Mesenchymal stem cell (in vitro differentiated cells and primary cell): ENCODE measurements at places on chromosomes 12 and 14.

DNA sequence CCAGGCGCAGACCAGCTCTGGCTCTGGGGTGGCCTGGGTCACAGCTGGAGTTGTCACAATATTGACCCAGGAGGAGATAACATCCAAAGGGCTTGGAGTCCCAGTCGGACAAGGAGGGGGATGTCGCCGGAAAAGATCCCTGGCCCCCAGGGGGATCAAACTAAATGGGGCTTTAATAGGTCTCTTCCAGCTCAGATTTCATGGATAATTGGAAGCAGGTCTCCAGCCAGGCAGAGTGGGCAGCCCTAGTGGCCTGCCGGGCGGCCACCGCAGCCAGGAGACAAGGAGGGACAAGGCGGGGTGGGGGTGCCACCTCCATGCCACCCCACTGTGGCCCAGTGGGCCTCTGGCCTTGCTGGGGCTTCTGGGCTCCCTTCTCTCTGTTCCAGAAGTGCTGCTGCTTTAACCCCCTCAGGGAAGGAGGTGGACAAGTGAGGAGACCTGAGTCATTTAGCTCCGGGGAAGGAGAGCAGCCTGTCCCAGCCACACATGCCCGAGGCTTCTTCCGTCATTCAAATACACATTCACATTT lies 23.1 kb upstream of the PGF start:
- peak; percentile 45 for DNase-seq

- peak; percentile 43 for DNase-seq
Measured at GRCh38 chr12:130764073-130764472, 48.0 kb upstream of the RIMBP2 start.

DNA sequence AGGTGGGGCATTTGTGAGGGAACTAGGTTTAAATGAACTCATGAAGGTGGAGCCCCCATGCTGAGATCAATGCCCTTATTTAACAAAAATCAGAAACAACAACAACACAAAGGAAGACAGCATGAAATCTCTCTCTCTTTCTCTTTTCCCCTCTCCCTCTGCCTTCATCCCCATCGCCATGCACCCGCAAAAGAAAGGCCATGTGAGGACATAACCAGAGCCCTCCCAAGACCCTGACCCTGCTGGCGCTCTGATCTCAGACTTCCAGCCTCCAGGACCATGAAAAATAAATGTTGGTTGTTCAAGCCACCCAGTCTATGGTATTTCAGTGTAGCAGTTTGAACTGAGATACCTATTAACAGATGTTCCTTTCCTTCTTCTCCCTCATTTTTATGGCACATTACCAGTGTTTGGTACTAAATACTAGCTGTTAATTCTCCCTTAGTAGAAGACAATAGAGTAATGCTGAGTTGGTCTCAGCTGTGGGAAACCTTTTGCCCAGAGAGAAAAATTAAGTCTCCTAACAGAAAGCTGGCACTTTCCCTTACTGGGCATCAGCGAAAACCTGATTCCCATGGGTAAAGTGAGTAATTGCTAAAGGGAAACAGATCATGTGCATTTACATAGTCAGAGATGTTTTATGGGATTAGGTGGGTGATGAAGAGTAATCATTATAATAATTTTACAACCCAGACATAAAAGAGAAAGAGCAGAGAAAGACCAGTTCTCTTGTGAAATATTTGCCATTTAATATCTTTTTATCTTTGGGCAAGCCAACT lies 264.0 kb upstream of the PLEKHG7 start:
- no peak for DNase-seq

DNA sequence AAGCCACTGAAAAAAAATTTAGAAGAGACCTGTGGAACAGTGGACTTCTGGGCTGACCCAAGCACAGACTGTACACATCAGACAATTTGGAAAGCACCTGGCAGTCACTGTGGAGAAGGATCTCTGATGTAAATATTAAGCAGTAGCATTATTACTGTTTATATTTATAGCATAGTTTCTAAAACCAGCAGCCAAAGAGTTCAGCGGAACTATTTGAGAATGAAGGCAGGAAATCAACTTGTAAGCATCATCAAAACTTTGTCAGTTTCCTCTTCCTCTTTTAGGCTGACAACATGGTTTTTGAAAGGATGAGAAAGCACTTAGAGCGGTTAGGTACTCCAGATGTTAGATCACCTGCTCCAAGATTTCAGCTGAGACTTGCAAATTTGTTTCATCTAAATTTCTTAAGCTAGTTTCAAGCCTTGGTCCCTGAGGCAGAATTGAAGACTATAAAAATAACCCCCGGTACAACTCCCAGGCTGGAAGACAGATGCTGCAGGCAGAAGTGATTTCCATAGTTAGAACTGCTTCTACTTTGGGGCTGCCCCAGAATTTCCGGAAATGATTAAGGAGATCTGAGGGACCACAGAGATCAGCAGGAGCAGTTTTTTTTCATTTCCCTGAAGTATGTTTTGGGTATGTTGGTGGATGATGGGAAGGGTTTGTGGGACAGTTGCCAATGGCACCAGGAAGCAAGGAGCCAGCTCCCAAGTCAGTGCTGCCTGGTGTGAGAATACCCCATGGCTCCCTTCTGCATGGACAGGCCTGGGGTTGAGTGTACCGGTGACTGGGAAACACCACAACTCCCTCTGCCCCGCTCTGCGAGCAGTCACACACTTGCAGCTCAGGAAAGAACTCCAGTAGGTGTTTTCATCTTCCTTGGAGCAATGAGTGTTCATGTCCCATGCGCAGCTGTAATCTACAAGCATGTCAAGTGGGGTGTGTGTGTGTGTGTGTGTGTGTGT lies 354.5 kb downstream of the NUAK1 start:
- DNase-seq: no peak

DNA sequence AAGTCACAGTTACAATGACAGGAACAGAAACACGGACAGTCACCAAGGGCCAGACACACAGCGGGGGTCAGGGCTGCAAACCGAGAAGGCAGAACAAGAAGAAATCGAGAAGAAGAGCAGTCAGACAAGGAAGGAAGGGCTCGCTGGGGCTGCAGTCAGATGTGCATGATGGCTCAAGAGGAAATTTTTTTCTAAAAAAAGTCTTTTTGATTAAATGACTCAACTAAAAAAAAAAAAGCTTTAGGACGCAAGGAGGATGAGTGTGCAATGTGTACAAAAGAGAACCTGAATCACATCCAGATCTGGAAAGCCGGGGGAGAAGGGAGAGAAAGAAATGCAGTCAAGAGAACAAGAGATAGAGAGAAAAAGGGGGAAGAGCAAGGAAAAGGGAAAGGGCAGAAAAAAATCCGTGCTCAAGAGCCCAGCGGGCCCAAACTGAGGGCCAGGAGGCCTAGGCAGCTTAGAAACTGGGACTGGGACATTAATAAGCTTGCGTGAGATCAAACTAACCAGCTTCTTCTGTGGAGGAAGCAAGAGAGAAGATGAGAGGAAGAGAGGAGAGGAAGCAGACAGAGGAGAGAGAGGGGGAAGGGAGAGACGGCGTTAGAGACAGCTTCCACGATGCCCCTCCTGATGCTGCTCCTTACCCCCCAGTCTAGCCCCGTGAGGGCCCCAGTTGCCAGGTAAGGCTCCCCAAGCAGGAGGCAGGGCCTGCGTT lies 6.7 kb downstream of the IFFO1 start:
- peak; percentile 73 for DNase-seq

GRCh38 chr14:58739674-58740073 lies 101.9 kb downstream of the DACT1 start:
- no peak for DNase-seq

DNA sequence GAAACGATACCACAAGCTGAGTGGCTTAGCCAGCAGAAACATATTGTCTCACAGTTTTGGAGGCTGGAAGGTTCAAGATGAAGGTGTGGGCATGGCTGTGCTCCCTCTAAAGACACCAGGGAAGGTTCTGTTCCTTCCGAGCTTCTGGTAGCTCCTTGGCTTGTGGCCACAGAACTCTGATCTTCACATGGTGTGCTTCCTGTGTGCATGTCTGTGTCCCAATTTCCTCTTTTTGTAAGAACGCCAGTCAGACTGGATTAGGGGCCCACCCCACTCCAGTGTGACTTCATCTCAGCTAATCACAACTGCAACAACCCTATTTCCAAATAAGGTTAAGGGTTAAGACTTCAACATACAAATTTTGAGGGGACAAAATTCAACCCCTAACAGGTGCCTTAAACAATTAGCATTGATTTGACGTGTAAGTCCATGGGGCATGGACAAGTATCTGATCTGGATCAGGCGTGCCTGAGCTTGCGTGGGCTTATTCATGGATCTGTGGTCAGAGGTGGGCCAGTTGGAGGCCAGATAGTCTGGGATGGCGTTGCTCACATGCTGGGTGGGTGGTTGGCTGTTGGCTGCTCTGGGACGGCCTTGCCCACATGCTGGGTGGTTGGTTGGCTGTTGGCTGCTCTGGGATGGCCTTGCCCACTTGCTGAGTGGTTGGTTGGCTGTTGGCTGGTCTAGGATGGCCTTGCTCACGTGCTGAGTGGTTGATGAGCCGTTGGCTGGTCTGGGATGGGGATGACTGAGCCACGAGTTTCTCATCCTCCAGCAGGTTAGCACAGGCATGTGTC lies 88.5 kb downstream of the LGMN start:
- no peak for DNase-seq

- DNase-seq: peak; percentile 91
Measured at GRCh38 chr14:69716478-69717187, 50.3 kb upstream of the SRSF5 start.

GRCh38 chr12:116498471-116498870 lies 60.7 kb upstream of the MAP1LC3B2 start:
- DNase-seq: no peak

DNA sequence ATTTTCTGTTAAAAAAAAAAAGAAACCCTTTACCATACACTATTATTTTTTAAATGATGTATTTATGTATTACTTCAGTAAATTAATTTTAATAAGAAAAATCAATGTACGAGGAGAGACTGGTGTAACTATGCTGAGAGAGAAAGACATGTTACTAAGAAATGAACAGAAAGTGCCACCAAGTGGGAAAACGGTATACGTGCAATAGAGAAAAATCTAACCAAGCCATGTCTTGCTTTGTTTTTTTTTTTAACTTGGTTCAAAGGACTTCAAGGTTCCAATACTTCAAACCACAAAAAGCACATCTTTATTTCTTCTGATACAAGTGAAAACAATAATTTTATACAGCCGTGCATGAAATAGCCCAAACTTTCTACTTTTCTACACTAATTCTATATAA lies 22.9 kb downstream of the NDUFA12 start:
- peak; percentile 48 for DNase-seq

- DNase-seq: no peak
Measured at GRCh38 chr12:49489154-49489553, 49.7 kb upstream of the KCNH3 start.

GRCh38 chr14:103116636-103117035 lies 6.6 kb upstream of the TNFAIP2 start:
- DNase-seq: no peak

DNA sequence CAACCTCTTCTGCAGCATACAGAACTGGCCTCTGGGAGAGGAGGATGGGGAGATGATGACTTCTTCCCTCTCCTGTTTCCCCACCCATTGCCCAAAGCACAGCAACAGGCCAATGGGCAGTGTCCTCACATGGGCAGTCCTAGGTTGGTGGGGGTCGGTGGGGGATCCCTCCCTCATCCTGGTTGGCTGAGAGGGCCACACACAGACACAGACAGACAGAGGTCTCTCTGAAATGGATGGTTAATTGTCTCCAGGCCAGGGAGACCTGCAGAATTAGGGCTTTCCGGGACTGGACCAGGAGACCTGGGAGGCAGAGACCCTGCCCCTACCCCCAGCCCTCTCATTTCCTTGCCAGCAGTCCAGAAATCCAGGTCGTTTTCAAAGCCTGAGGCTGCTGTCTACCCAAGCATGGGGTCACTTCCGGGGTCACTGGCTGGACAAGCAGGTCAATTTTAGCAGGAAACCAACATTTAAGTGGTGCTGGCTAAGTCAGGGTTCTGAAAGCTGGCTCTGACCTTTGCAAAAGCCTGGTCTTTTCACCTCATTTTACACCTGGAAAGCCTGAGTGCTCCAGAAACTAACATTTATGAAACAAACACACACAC lies 48.6 kb upstream of the TBX3 start:
- DNase-seq: no peak

GRCh38 chr14:61701946-61702345 lies 6.6 kb downstream of the HIF1A start:
- DNase-seq: no peak

DNA sequence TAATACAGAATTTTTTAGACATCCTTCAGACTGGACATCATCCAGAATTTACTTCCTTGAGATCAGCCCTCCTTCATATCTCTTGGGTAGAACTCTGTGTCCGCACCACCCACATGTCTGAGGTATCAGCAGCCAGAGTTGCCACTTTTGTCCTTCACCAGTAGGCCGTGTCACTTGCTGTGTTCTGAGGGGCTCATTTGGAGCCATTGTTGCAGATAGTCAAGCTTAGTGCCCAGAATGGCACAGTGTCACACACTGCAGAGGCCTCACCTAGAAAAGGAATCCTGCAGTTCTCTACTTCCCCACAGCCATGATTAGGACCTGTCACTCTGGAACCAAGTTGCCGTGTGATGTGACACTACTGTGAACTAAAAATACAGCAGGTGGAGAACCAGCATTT lies 36.9 kb upstream of the KCNK13 start:
- no peak for DNase-seq

GRCh38 chr12:106814714-106815113 lies 40.2 kb downstream of the RIC8B start:
- peak; percentile 55 for DNase-seq

DNA sequence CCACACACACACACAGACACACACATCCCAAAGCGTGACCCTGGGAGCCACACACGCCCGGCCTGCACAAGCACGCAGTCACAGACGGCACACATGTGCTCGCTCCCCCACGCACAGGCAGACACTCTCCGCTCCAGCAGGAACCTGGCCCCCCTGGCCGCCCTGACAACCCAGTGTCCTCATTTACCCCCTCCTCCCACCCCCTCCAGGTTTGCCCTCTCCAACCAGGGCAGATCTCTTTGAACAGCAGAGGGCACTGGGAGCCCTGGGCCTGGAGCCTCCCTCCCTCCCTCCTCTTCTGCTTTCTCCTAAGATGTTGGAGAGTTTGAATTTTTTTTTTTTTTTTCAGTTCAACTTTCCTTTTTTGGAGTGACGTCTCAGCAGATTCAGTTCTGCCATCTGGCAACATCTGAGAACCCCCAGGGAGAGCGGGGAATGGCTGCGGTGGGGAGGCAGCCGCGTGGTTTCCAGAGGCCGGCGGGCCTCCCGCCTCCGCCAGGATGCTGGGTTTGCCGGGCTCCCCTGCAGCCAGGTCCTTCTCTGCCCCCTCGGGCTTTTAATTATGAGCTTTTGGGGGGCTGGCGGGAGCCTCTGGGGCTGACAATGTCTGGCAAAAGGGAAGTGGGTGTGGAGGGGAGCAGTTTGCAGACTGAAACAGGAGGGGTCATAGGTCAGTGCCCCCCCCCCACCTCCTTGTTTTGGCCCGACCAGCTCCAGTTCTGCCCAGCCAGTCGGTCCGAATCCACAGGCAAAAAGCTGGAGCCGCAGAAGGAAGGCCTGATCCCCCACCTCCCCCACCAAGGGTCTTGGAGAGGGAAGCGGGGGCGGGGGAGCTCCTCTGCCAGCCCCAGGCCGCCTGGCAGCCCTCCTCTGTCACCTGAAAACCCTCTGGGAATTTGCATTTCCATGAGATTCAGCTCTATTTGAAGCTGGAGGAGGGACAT lies 1.3 kb upstream of the NCOR2 start:
- peak; percentile 97 for DNase-seq

GRCh38 chr12:16076970-16077522 lies 165.9 kb downstream of the DERA start:
- no peak for DNase-seq

- DNase-seq: no peak
Measured at GRCh38 chr14:58801086-58801485, 163.3 kb downstream of the DACT1 start.
